IMR-90 (cell line): ENCODE measurements at places on chromosomes 7 and 10. TPM values are rescaled to one million over a fixed set of nuclear protein-coding genes. Genes with fewer than 3 reads are reported as not detected.

PTPN20 gene
- total RNA-seq, result not detected in 2 replicates

MSMB gene
- not detected in 2 replicates for total RNA-seq

HECW1 gene
- total RNA-seq, result 1.1 and 1.3 TPM in 2 replicates

BUD31 gene
- 72.6 and 111 TPM in 2 replicates for total RNA-seq

CAV1 gene
- total RNA-seq, result 1,496 and 1,592 TPM in 2 replicates

ARL3 gene
- total RNA-seq, result 5.0 and 11.7 TPM in 2 replicates

DGKI gene
- total RNA-seq, result 15.3 and 15.8 TPM in 2 replicates

- DNase-seq, result peak; percentile 17
Observed at GRCh38 chr10:69269761-69270160, 8.5 kb upstream of the HK1 start.

GRCh38 chr7:134640842-134641715 lies 5.6 kb upstream of the BPGM start:
- peak; percentile 47 for DNase-seq

DNA sequence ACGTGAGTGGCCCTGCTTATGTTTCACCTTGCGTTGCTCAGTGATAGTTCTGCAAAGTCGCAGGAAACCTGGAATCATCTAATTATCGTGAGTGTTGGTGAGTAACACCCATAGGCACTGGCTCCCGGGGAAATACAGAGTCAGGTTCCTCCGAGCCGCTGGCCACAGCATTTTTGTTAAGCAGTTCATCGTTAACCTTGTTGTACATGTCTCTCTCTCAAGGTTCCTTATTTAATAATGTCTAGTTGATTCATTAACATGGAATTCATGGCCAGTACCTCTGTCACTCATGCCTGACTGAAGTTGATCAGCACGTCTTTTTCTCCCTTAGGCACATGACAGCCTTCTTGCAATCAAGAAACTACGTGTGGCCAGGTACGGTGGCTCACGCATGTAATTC lies 3.1 kb upstream of the ZFAND2A start:
- DNase-seq, result no peak

DNA sequence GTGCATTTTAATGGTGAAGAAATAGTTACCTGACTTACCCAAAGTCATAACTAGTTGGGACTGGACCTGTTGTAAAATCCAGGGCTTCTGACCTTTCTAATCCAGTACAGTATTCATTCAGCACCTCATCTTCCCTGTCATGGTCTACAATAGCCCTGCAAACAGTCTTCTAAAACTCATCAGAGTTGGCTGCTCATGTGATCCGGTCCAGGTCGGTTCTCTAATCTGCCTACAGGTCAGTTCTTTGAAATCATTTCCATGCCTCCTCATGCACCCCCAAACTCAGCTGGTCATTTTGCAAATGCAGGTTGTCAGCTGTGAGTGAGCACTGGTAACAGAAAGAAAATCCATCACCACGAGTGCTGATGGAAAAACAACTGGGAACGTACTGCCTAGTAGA lies 451.6 kb upstream of the GALNT17 start:
- no peak for DNase-seq

- DNase-seq, result no peak
Observed at GRCh38 chr7:150610233-150610632, 22.0 kb downstream of the GIMAP6 start.

GRCh38 chr10:33434933-33435332 lies 100.5 kb upstream of the NRP1 start:
- no peak for DNase-seq

- no peak for DNase-seq
Observed at GRCh38 chr7:505171-505570, 14.5 kb downstream of the PDGFA start.
